ENCODE measurements at places on chromosomes 12 and 14. TPM values are rescaled to one million over a fixed set of nuclear protein-coding genes. Genes with fewer than 3 reads are reported as not detected.

The PTPRO gene
- total RNA-seq: 0.24 TPM

The TPPP2 gene
- not detected for total RNA-seq

The PPP1R36 gene
- 2.9 TPM for total RNA-seq

The CEBPE gene
- not detected for total RNA-seq

The IAPP gene
- total RNA-seq: not detected

The SERPINA5 gene
- not detected for total RNA-seq

The CD27 gene
- total RNA-seq: 0.36 TPM

The TSPAN11 gene
- total RNA-seq: 0.36 TPM

The TMEM233 gene
- total RNA-seq: not detected

The AMN gene
- total RNA-seq: 0.16 TPM

The MIP gene
- 0.32 TPM for total RNA-seq

The PIANP gene
- 2.1 TPM for total RNA-seq

The FAM186B gene
- total RNA-seq: 0.49 TPM

The ESRRB gene
- total RNA-seq: not detected

The YARS2 gene
- 20.3 TPM for total RNA-seq

The FAM161B gene
- total RNA-seq: 6.0 TPM

The NUP37 gene
- total RNA-seq: 29.6 TPM

The NTN4 gene
- total RNA-seq: 19.6 TPM

Data from hair follicle dermal papilla cell (primary cell).